ENCODE measurements at places on chromosomes 7 and 10.

DNA sequence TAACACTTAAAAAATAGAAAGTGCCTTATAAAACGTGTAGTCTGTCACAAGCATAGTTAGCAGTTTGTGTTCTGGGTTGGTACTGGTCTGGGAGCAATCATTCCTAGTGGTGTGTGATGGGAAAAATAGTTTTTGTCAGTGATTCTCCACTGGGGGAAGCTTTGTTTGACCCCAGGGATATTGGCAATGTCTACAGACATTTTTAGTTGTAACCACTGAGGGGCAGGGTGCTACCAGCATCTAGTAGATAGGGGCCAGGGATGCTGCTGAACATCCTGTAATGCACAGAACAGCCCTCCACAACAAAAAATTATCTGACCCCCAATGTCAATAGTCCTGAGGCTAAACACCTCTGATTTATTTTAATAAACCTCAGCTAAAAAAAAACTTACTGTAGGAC is 51.6 kb upstream of the CREB5 start:
- DNase-seq: no peak

DNA sequence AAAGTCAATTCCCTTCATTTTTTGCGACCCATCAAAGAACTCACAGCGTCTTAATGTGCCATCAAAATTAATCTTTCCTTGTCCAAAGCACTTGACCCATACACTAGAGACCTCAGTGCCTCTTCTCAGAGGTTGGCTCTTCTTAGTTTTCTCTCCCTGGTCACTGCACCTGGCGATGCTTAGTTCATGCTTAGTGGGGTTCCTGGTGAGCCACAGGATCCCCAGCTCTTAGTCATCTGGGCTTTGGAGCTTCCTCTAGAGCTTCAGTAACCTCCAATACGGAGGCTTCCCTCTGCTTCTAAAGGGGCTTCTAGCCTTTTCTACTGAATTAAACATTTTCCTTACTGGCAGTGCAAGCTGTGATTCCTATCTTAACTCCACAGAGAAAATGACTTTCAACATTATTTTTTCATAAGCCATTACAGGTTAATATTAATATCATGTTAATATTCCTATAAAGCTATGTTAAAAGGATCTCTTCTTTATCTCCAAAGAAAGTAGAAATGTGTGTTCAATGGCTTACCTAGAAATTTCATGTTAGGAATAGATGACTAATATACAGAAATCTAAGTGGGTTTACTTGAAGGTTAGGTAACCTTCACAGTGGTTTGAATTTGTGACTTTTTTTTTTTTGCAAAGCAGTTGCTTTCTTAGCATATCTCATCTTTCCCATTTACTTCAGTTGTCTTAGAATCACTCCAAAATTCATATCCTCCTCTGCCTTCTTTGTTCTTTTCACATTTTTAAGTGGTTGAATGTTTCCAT is 295.2 kb downstream of the CAMK1D start:
- DNase-seq: no peak

- DNase-seq: no peak
Measured at GRCh38 chr7:128206747-128207500, 34.2 kb upstream of the LEP start.

DNA sequence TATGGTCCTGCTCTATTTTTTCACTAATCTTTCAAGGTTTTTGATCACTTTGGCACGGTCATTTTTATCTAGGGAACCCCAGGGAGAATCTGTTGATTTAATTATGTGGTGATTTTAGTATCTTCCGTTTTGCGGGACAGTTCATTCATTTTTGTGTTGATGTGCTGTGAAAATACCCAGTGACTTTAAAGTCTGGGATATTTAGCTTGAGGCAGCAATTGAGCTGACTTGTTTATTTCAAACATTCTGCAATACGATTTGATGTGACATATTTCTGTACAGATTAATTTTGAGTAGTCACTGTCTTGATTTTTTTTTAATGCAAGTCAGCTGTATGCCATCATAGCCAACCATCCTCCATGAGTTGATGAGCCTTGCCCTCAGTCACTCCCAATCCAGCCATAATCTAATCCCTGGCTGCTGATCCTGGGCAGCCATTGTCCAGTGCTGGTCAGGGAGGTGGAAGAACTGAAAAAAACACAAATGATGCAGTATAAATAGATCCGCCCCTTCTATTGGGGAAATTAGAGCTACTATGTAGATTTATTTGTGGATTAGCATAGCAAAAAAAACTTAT is 183.4 kb downstream of the CCSER2 start:
- no peak for DNase-seq

- no peak for DNase-seq
Measured at GRCh38 chr10:76684968-76685367, 952.6 kb downstream of the KCNMA1 start.

DNA sequence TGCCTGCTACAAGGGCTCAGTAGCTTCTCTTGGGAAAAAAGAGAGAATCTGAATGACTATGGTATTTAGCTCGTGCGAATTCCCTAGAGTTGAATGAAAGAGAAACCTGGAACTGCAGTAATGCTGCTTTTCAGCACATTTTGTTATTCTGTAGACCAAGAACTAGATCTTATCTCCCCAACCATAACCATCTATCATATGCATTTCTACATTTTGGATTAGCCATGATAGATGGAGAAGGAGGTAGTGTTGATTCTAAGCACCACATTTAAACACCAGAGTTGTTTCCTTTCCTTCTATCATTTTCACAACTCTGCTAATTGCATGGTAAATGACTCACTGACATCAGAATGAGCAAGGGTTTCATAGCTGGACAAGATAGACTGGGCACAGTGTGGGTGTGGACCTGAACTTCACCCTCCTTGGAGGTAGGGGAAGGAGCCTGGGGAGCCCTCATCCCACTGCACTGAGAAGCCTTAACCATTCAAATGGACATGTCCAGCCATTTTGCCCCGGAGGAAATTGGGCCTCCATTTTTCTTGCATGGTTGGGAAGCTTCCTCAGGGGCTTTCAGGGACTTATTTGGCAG is 55.3 kb upstream of the BMPER start:
- no peak for DNase-seq

- DNase-seq: no peak
Measured at GRCh38 chr7:113392421-113392820, 274.1 kb upstream of the SMIM30 start.

DNA sequence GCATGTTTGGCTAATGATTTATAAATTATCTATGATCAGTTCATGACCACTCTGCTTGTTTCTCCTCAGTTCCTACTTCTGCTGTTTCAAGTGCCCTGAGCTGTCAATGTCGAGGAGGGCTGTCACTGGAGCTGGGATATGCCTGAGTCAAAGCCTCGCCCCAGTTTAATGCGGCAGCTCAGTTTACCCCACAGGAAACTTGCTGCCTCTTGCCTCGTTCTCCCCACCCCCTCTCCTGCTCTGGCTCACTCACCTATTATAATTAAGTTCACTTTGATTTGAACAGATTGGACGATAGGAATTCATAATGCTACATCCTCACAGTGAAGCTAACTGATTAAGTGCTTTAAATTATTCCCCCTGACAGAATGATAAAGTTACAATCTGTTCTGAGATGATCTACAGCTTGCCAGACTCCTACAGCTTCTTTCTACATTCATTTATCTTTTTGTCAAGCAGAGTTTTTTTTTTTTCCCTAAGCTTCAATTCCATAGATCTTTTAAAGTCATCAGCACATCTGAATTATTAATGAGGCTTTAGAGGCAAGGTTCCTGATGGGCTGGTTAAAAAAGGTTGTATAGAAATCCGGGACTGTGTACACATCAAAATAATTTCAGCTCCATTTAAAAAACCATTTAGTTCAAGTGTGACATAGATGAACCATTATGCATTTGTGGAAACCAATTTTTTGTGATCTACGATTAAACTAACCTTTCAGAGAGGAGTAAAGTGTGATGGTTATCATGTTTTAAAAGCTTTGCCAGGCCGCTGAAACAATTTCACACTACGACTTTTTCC is 758.3 kb downstream of the KCNMA1 start:
- DNase-seq: no peak

- no peak for DNase-seq
Measured at GRCh38 chr10:132560241-132560731, 22.7 kb downstream of the INPP5A start.

DNA sequence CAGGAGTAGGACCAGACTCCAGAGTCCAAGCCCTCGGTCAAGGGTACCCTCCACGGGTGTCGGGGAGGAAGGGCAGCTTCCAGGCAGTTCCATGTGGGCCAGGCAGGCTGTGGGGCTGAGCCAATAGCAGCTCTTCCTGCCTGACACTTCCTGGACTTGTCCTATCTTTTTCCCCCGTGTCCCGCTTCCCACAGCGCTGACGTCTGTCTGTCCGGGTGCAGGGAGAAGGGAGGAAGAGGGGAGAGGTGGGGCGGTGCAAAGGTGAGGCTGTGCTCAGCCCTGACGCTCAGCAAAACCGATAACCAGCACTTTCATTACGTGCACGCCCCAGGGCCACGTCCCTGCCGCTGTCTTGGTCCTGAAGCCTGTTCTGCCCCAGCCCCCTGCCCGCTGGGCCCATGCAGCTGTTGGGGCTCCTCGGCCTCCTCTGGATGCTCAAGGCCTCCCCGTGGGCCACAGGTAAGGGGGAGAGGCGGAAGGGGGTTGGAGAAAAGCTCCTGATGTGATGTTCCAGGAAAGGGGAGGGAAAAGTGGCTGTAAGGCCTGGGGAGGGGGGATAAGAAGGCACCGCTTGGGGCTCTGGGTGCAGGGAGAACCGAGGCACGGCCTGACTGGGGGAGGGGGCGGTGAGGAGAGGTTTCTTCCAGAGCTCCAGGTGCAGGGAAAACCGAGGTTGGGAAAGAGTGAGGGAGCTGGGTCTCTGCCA is at the start of gene MUC3A:
Gene MUC3A (plus strand): TSS at position 308 of the 706 bp plus-strand sequence. CDS start 91 bp downstream, at position 399.
- DNase-seq: no peak

DNA sequence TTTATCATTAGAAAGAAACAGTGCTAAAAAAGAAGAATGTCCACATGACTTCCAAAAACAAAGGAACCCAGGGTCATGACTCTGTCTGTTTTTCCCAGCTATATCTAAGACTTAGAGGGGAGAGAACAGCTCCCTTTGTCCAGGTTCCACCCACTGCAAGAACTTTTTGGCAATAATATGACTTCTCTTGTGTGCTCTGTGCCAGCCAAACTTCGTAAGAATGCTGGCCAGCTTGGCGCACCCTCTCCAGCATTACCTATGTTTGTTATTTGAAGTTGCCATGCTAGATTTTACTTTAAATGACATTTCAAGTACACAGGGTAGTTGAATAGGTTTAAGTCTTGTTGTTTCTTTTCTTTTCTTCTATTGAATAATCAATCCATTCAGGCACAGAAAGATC is 371.4 kb downstream of the KCNMA1 start:
- no peak for DNase-seq

DNA sequence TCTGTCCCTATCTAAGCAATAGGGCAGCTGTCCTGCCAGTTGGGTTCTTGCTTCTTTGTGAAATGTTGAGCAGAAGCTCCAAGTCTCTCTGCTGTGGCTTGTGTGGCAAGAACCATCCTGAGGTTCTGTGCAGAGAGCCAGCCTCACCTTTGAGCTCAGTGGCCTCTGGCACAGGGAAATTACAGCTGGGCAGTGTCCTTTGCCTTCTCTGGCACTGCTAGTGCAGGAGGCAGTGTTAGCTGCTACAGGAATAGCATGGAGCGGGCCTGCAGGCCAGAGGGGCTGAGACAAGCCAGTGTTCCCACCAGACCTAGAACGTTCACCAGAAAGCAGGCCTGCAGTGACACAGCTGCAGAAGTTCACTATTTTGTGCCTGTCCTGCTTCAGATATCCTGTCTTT is 1.8 kb downstream of the PRXL2A start:
- no peak for DNase-seq

- DNase-seq: no peak
Measured at GRCh38 chr10:71390461-71390835, 6.3 kb upstream of the CDH23 start.

DNA sequence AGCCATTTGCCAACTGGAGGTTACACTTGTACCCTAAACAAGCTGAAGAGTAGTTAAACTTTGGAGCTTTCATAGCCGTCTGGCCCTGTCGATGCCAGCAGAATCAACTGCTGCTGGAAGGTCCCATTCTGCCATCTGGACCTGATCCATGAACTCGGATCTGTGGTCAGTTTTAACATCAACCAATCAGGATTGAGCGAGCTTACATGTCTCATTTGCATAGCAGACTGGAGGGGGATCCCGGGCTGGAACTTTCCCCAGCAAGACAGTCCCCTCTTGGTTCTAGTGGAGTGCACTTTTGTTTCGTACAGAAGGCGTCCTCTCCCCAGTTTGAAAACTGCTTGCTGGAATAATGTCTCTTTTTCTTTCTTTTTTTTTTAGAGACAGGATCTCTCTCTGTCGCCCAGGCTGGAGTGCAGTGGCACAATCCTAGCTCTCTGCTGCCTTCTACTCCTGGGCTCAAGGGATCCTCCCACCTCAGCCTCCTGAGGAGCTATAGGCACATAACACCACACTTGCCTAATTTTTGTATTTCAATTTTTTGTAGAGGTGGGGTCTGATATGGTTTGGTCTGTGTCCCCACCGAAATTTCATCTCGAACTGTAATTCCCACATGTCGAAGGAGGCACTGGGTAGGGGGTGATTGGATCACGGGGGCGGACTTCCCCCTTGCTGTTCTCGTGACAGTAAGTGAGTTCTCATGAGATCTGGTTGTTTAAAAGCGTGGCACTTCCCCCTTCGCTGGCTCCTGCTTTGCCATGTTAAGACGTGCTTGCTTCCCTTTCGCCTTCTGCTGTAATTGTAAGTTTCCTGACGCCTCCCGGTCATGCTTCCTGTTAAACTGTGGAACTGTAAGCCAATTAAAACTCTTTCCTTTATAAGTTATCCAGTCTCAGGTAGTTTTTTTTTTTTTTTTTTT is 42.8 kb upstream of the SEPHS1 start:
- no peak for DNase-seq

DNA sequence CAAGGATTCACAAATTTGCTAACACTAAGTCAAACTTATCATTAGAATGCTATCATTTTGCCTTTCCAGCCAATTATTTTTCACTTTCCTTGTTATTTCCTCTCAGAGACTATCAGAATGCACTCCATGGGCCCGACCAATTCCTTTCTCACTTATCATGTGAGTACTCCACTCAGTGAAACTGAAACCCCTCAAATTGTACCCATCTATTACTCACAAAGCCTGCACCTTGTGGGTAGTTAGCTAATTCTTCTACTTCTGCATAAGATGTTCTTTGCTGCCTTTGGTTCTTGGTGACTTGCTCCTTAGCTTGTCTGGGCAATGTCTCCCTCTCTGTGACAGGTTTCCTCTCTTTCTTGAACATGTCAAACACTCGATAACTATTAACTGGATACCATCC is 35.2 kb upstream of the MBL2 start:
- DNase-seq: no peak

DNA sequence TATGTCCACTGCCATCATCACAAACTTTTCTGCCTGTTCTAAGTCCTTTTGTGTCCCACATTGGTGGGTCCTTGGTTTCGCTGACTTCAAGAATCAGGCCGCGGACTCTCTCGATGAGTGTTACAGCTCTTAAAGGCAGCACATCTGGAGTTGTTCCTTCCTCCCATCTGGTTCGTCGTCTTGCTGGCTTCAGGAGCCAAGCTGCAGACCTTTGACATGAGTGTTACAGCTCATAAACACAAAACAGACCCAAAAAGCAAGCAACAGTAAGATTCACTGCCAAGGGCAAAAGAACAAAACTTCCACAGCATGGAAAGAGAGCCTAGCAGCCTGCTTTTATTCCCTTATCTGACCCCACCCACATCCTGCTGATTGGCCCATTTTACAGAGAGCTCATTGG is 30.2 kb downstream of the ASNS start:
- no peak for DNase-seq
